Tibial artery (tissue), 4 donors: ENCODE measurements at places on chromosomes 2 and 18.

DNA sequence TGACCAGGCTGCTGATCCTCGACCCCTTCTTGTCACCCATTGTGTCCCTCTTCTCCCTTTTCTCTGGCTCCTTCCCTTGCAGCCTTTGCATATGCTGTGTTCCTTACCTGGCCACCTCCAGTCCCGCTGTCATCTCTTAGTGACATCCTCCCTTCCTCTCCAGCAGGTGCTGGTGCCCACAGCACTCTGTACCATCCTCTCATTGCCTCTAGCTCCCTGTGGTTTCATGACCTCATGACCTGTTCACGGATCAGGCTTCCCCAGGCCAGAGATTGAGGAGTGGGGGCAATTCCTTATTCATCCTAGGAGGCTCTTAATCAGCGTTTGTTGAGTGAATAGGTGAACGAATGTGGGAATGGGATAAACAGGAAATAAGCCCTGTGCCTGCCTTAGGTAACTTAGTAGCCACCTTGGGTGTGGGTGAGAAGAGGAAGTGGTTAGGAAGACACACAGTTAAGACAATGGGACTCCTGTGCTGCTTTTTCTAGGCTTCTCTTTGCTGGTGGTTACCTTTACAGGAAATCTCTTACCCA, 35.5 kb downstream of the ITGA6 start:
- H3K36me3 ChIP-seq, result no peaks in the 10 kb centered on the region
- no peak overlapping the region for H3K27ac ChIP-seq
- no peaks in the 10 kb centered on the region for H3K4me1 ChIP-seq

GRCh38 chr2:106185475-106186184, 8.5 kb downstream of the UXS1 start:
- peaks cover 19% of the 10 kb centered on the region for H3K4me1 ChIP-seq
- no peak overlapping the region for H3K4me3 ChIP-seq
- no peaks in the 10 kb centered on the region for H3K36me3 ChIP-seq
- no peak overlapping the region for H3K27ac ChIP-seq
- no peaks in the 10 kb centered on the region for H3K27me3 ChIP-seq

GRCh38 chr18:79069717-79070151, 540 bp downstream of the ATP9B start:
- peak overlapping the region; percentile 98 for H3K27ac ChIP-seq
- no peaks in the 10 kb centered on the region for H3K27me3 ChIP-seq
- DNase-seq, result no peak

- no peaks in the 10 kb centered on the region for H3K36me3 ChIP-seq
- no peaks in the 10 kb centered on the region for H3K4me1 ChIP-seq
- H3K27me3 ChIP-seq, result no peaks in the 10 kb centered on the region
- H3K27ac ChIP-seq, result no peak overlapping the region
- DNase-seq, result no peak
These were observed 31.0 kb upstream of the SLC9A2 start for GRCh38 chr2:102588213-102588939.

DNA sequence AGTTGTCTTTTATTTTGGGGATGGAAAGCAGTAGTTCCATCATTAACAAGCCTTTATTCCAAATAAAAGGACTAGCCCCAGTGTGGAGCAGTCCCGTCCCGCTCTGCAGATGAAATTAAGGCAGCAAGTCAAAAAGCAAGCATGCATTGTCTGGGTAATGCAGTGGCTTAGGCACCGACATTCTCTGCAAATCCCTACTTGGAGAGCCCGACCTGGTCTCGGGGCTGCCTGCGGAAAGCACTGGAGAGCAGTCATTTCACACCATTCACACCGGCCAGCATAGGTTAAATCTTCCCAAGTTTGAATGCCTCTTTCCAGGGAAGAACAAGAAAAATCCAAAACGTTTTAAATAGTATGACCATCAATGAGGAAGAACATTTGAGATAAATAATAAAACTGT, 24.4 kb upstream of the RAB12 start:
- H3K27ac ChIP-seq, result no peak overlapping the region
- no peaks in the 10 kb centered on the region for H3K4me1 ChIP-seq

GRCh38 chr2:198698230-198698629, 759.5 kb downstream of the SATB2 start:
- no peaks in the 10 kb centered on the region for H3K27me3 ChIP-seq

DNA sequence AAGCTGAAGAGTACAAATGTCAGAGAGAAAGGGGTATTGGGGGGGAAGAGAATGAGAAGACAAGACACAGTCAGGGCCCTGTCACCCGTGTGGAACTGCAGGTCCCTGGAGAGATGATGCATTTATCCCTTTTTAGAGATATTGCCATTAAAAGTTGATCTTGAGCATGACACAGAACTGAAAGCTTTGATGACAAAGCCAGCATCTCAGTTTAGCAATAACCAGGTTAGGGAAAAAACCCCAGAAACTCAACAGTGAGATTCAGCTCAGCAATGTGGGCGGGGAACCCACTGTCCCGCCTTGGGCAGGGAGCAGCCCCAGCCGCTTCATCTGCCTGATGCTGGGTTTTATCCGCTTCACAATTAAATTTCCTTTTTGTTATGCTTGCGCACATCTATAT, 181.1 kb downstream of the NEDD4L start:
- no peaks in the 10 kb centered on the region for H3K27me3 ChIP-seq
- no peak for DNase-seq
- no peaks in the 10 kb centered on the region for H3K4me1 ChIP-seq
- no peak overlapping the region for H3K27ac ChIP-seq
- H3K4me3 ChIP-seq, result no peak overlapping the region
- H3K36me3 ChIP-seq, result no peaks in the 10 kb centered on the region

GRCh38 chr2:66852953-66853352, 418.0 kb downstream of the MEIS1 start:
- no peaks in the 10 kb centered on the region for H3K27me3 ChIP-seq
- no peak overlapping the region for H3K4me3 ChIP-seq
- no peaks in the 10 kb centered on the region for H3K36me3 ChIP-seq
- DNase-seq, result no peak

- H3K4me3 ChIP-seq, result no peak overlapping the region
- no peak overlapping the region for H3K27ac ChIP-seq
- DNase-seq, result no peak
- H3K4me1 ChIP-seq, result no peaks in the 10 kb centered on the region
- no peaks in the 10 kb centered on the region for H3K36me3 ChIP-seq
These were observed 91.3 kb upstream of the RAB27B start for GRCh38 chr18:54736981-54737380.

DNA sequence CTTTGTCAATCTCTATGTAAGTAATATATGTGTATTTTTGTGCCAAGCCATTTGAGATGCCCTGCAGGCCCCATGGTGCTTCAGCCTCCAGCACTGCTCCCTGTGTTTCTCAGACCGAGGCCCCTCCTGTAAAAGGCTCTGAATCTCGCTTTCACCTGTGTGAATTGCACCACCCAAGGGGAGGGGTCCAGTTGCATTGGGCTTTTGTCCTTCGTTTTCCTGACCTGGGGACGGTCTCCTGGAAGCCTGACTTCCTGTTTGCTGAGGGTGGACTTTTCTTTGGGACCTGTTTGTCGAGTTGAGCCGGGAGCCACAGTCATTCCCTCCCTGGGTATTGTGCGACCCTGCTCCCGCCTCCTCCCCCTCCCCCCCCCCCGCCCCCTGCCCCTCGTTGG, 48.9 kb downstream of the AGAP1 start:
- no peak for DNase-seq
- H3K27ac ChIP-seq, result no peak overlapping the region
- H3K4me3 ChIP-seq, result no peak overlapping the region
- no peaks in the 10 kb centered on the region for H3K36me3 ChIP-seq
- H3K4me1 ChIP-seq, result no peaks in the 10 kb centered on the region

DNA sequence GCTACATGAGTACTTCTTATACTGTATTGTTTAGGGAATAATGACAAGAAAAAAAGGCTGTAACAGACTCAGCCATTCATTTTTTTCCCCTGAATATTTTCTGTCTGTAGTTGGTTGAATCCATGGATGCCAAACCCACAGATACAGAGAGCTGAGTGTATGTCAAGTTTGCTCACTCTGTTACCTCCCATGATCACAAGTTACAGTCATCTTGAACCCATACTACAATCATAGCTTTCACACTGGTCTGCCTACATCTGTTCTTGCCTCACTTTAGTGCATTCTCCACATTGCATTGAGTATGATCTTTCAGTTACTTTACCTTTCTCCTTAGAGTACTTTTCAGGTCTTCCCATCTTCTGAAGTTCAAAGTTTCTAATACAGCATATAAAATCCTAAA, 94.0 kb downstream of the BIRC6 start:
- no peak overlapping the region for H3K4me3 ChIP-seq
- no peak overlapping the region for H3K27ac ChIP-seq
- no peaks in the 10 kb centered on the region for H3K4me1 ChIP-seq
- peaks cover 12% of the 10 kb centered on the region for H3K36me3 ChIP-seq

GRCh38 chr18:48896875-48897511, 53.8 kb downstream of the SMAD7 start:
- peak overlapping the region; percentile 64 for H3K27ac ChIP-seq
- no peak overlapping the region for H3K4me3 ChIP-seq
- H3K36me3 ChIP-seq, result no peaks in the 10 kb centered on the region
- peaks cover 27% of the 10 kb centered on the region for H3K4me1 ChIP-seq
- H3K27me3 ChIP-seq, result no peaks in the 10 kb centered on the region
- DNase-seq, result peak; percentile 86

GRCh38 chr18:58570360-58571064, 58.4 kb downstream of the ALPK2 start:
- H3K36me3 ChIP-seq, result no peaks in the 10 kb centered on the region
- no peaks in the 10 kb centered on the region for H3K27me3 ChIP-seq
- H3K27ac ChIP-seq, result no peak overlapping the region
- no peak overlapping the region for H3K4me3 ChIP-seq
- H3K4me1 ChIP-seq, result no peaks in the 10 kb centered on the region

DNA sequence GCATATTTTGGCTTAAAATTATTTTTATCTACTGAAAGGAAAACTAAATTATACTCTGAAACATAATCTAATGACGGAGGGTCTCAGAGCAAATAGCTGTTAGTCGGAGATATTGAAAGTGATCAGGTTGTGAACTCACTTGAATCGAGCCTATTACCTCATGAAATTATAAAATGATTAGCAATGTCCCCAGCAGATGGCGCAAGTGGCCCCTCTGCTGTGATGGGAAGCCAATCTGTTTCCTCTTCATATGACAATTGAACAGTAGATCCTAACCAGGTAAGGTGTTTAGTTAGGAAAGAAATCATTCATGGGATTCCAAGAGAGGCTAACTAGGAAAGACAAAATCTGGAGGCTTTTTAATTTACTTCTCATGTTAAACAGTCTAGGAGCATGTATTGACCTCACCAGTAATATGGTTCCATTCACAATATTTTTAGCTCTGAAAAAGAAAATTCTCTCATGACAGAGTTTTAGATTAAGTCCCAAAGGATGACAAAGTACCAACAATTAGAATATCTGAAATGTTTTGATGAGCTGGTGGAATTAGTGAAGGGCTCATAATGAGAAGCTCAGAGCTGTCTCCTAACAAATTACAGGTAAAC, 29.9 kb upstream of the MPPE1 start:
- H3K4me1 ChIP-seq, result no peaks in the 10 kb centered on the region
- DNase-seq, result peak; percentile 79
- H3K27ac ChIP-seq, result no peak overlapping the region
- H3K4me3 ChIP-seq, result no peak overlapping the region

DNA sequence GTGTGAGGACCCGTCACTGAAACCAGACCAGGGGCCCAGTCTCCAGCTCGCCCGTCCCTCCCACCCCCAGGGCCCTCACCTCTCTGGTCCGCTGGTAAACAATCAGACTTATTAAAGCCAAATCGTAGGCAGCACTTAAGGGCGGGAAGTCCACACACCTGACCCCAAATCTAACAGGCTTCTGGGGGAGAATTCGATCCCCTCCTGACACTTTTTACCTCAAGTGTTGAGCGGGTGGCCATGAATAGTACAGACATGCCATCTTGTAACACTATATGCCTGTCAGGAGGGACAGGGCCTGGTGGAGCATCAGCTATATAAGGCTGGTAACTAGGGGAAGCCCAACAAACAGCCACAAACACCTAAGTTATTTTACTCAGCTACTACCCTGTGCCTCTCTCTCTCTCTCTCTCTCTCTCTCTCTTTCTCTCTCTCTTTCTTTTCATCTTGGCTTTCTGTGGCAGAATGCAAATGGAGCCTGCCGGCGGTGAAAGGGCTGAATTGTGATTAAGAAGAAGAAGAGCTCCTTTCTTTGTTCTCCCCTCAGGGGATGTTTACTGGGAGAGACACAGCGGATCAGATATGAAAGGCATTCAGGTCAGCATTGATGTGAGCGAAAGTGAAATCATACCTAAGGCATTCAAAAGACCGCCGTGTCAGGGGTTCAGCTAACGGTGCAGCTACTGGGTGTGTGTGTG, 9.5 kb downstream of the ZEB2 start:
- H3K36me3 ChIP-seq, result no peaks in the 10 kb centered on the region
- peaks cover 2% of the 10 kb centered on the region for H3K4me1 ChIP-seq
- no peaks in the 10 kb centered on the region for H3K27me3 ChIP-seq
- peak; percentile 67 for DNase-seq
- H3K4me3 ChIP-seq, result peak overlapping the region; percentile 73

DNA sequence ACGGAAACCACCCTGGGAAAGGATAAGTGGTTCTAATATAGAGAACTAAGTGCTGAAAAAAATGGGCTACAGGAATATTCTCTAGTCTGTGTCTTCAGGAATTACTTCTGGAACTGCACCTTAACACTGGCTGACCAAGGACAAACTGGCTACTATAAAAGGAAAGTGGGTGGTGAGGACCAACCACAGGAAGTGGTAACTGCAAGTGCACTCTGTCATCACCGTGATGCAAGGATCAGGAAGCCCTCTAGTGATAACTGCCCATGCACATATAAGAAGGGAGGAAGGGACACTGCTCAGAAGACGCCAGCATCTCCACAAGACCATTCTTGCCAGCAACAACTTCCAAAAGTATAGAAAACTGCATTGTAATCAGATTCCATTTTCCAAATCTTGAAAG, 424.4 kb upstream of the RGPD4 start:
- H3K36me3 ChIP-seq, result no peaks in the 10 kb centered on the region
- no peak overlapping the region for H3K27ac ChIP-seq
- no peak for DNase-seq
- H3K4me3 ChIP-seq, result no peak overlapping the region
- H3K4me1 ChIP-seq, result no peaks in the 10 kb centered on the region

DNA sequence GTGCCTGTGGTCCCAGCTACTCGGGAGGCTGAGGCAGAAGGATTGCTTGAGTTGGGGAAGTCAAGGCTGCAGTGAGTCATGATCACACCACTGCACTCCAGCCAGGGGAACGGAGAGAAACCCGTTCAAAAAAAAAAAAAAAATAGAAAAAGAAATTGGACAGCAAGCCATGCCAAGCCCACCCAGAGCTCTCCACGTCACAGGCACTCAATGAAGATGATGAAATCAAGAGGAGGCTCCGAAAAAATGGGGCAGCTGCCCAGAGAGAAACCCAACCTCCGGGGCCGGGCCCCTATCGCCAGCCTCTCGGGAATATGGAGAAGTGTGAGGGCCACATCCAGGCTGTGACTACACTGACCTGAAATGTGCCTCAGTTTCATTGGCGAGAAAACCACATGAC, 40.0 kb downstream of the BIN1 start:
- H3K4me1 ChIP-seq, result peaks cover 5% of the 10 kb centered on the region
- DNase-seq, result peak; percentile 89
- peaks cover 28% of the 10 kb centered on the region for H3K36me3 ChIP-seq
- H3K27ac ChIP-seq, result peak overlapping the region; percentile 70

- no peak for DNase-seq
- no peaks in the 10 kb centered on the region for H3K27me3 ChIP-seq
- H3K36me3 ChIP-seq, result no peaks in the 10 kb centered on the region
- H3K4me3 ChIP-seq, result no peak overlapping the region
These were observed 41.4 kb upstream of the TMEFF2 start for GRCh38 chr2:192236136-192236535.

GRCh38 chr2:74671479-74671878, 17.4 kb downstream of the SEMA4F start:
- no peak for DNase-seq
- H3K27ac ChIP-seq, result no peak overlapping the region
- no peak overlapping the region for H3K4me3 ChIP-seq
- H3K4me1 ChIP-seq, result no peaks in the 10 kb centered on the region

- peak overlapping the region; percentile 38 for H3K4me3 ChIP-seq
- DNase-seq, result peak; percentile 92
- H3K4me1 ChIP-seq, result peaks cover 8% of the 10 kb centered on the region
- peak overlapping the region; percentile 85 for H3K27ac ChIP-seq
- H3K36me3 ChIP-seq, result no peaks in the 10 kb centered on the region
- H3K27me3 ChIP-seq, result no peaks in the 10 kb centered on the region
These were observed 47.4 kb downstream of the LRRFIP1 start for GRCh38 chr2:237674731-237675276.
